Pulmonary artery endothelial cell (primary cell): ENCODE measurements at places on chromosomes 11 and 22. TPM values are rescaled to one million over a fixed set of nuclear protein-coding genes. Genes with fewer than 3 reads are reported as not detected.

Gene SCT
- total RNA-seq: not detected in 2 replicates

GRCh38 chr11:133905677-133906156, 51.1 kb downstream of the IGSF9B start:
- DNase-seq: no peak

Gene DEFB131B
- total RNA-seq: not detected in 2 replicates

Gene TECTA
- 0.25 and 0.33 TPM in 2 replicates for total RNA-seq

DNA sequence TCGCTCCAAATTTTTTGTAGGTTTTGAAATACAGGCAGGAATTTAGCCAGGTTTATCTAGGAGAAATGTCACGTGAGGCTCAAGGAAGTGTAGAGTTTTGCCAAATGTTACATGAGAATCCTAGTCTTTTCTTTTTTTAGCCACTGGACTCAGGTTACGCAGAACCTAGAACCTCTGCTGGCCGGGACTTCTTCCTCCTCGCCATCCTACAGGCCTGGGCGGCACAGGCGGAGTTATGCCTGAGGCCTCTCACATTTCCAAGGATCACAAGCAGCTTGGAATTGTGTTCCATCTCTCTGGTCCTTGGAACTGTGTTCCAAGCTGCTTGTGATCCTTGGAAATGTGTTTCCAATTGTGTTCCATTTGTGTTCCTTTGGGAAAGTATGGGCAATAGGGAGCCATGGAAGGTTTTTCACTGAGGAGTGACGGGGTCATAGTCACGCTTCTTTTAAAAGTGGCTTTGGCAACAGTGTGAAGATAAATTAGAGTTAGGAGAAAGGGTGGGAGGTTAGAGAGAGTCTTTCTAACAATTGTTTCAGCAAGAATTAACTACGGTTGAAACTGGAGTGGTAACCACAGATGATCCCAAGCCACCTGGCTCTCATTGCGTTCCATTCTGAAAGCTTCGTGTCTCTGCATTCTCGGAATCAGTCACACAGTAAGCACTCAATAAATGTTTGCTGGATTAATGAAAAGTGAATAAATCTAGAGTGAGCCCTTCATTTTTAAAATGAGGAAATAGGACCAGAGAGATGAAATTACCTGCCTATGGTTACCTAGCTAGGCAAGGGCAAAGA, 12.5 kb upstream of the POU2AF1 start:
- DNase-seq: no peak

Gene EHF
- total RNA-seq: 0.07 TPM in 1 of 2 replicates, not detected in the other

DNA sequence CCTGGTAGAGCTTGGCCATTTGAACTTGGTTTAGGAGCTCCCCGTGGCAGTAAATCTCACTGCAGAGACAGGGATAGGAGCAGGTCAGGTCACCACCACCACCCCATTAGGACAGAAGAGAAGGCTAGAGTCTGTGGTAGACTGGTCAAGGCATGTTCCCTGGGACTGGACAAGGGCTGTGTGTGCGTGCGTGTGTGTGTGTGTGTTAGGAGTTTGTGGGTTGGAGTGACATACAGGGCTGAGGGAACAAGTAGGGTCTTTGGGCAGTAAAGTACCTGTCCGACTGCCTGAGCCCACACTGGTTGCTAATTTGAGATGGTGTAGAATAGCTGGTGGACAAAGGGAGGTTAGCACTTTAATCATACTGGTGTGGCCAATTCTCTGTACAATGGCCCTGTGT, 16.1 kb downstream of the TREH start:
- no peak for DNase-seq

GRCh38 chr22:32005453-32005852, 37.6 kb upstream of the SLC5A1 start:
- no peak for DNase-seq
